ENCODE measurements at places on chromosomes 11 and 22.

DNA sequence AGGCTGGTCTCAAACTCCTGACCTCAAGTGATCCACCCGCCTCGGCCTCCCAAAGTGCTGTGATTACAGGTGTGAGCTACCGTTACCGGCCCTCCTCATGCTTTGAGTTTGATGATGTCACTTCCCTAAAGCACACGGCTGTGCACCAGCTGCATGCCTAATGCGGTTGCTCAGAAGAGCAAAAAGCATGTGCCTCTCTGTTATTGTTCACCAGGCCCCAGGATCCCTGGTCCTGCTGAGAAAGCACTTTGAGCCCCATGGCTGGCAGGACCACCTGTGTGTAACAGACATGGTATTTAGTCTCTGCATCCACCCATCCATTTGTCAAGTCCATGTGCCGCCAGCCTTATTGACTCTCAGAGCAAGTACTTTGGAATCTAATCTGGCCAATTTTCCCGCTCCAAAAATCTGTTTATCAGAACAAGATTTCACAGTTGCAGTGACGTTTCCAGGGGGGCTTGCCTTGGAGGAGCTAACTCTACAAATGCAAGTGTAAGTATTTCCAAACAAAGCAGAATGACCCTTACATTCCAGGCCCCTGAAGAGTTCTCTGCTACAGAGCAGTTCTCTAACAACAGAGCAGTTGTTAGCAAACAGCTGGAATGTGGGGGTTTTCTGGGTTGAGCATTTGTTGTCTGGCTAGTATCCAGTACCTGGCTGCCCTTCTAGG, 89.4 kb downstream of the LDLRAD3 start:
- no peak for DNase-seq

- DNase-seq = no peak
Measured at GRCh38 chr11:4714300-4714699, 9.7 kb downstream of the MMP26 start.

DNA sequence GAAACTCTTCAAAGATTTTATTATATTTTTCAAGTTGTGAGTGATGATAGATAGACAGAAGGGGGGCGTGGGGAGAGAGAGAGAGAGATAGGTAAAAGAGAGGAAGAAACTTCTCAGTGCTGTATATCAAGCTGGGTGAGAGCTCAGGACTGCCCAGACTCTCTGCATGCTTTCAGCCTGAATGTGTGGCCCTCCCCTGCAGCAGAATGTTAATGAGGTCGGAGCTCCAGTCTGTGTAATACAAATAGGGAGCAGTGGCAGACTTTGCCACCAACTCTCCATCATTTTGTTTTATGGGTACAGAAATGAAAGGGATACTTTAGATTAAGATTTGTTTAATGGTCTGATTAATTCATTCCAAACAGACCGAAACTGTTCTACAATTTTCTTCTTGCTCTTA, 752.8 kb downstream of the OPCML start:
- DNase-seq = no peak

GRCh38 chr22:49929211-49929979, 11.0 kb downstream of the CRELD2 start:
- no peak for DNase-seq

GRCh38 chr11:117646411-117646810, 150.6 kb downstream of the DSCAML1 start:
- no peak for DNase-seq

DNA sequence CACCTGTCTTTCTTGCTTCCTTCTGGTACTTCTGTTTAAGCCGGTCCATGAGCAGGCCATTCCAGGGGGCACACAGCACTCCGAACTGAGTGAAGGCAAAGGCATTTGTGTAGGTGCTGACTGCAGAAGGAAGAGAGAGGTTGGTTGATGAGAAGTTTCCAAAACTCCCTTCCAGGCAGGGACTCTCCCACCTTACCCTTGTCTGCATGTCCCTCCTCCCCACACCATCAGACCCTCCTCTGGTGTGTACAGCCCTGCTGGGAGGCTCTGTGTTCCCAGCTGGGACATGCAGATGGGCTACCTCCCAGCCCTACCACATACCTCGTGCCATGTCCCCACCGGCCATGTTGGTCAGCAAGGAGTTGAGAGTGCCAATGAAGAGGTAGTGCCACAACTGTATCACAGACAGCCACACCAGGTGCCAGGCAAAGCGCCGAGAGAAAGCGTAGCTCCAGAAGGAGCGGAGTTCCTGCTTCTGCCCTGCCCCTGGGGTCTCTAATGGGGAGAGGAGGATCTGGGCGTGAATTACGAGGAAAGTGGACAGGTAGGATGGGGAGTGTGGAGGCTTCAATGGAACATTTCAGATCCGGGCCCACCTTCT, 12.2 kb downstream of the SLC43A3 start:
- no peak for DNase-seq

- DNase-seq = no peak
Measured at GRCh38 chr22:17483688-17484372, 79.5 kb upstream of the SLC25A18 start.

DNA sequence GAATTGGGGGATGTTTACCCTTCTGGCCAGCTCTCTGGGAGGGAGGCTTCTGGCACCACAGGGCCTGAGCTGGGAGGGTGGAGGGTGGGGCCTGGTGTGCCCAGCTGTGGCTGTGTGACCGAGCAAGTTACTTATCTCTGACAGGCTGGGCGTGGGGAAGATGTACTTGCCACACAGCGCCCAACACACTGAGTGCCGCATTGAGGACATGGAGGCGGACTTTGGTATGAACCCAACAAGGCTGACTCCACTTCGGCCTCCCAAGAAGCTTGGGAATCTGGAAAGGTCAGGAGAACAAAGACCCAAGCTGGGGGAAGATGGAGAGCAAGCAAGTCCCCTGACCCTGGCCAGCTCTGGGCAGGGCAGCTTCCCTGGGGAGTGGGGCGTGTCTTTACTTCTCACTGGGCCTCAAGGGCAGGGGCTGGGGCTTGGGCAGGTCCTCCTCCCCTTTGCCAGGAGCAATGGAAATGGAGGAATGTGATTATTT, 2.4 kb upstream of the MGAT3 start:
- DNase-seq = no peak

- DNase-seq = peak; percentile 79
Measured at GRCh38 chr11:63670433-63671321, 499 bp downstream of the ATL3 start.

DNA sequence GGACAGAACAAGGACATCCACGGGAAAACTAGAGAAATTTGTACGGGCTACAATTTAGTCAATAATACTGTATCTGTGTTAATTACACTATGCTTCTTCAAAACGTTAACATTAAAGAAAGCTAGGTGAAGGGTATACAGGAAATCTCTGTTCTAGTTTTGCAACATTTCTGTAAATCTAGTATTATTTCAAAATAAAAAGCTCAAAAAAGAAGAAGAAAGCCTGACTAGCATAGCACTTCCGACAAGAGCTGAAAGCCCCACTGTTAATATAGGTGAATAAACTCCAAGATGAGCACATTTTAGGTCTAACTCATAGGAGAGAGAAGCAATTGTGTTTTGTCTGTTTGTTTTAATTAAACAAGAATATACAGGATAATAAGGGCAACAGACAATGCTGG, 299.7 kb downstream of the TTC28 start:
- DNase-seq = no peak

GRCh38 chr22:19360862-19361261, 69.3 kb upstream of the CLTCL1 start:
- DNase-seq = no peak

DNA sequence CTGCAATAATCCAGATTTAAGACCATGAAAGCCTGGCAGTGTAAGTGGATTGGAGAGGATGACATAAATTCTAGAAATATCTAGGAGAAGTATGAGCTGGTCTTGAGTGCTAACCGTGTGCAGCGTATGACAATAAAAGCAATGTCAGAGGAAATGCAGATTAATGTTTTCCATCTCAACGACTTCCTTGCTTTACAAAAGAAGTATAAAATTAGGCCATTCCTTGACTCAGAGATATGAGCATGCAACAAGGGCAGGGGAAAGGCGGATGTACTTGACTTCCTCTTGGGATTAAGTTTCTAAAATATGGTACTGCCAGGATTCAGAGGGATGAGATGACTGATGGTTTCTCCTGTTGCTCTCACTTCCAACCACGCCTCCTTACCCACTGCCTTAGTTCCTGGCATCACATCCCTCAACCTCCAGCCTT, 32.3 kb downstream of the ADAMTS15 start:
- no peak for DNase-seq

GRCh38 chr11:32450372-32450771, 15.0 kb upstream of the WT1 start:
- DNase-seq = no peak

DNA sequence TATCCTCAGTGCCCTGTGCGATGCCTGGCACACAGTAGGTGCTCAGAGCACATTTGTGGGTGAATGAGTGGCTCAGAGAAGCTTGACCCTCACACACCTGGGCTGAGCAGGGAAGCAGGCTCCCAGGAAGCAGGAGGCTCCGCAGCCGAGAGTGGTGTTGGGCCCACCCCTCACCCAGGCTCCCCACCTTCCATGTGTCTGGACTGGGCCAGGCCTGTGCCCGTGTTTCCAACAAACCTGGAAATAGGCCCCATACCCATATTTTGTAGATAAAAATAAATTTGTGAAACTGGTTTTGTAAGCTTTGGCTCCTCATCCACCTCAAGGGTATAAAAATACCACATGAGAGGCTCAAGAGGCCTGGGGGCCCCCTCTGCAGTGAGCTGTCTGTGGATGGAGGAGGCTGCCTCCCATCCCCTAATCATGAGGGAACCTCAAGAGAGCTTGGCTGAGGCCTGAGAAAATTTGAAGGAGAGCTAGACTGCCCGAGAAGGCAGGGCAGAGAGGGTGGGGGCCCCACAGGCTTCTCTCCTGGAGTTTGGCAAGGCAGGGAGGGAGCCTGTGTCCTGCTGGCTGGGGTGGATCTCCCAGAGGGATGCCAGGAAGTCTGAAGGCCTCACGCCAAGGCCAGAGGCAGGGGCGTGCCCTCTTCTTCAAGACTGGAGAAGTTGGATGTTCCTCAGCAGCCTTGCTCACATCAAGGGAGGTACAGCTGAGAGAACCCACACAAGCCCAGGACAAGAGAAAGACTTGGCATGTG, 147.0 kb upstream of the NECTIN1 start:
- no peak for DNase-seq

DNA sequence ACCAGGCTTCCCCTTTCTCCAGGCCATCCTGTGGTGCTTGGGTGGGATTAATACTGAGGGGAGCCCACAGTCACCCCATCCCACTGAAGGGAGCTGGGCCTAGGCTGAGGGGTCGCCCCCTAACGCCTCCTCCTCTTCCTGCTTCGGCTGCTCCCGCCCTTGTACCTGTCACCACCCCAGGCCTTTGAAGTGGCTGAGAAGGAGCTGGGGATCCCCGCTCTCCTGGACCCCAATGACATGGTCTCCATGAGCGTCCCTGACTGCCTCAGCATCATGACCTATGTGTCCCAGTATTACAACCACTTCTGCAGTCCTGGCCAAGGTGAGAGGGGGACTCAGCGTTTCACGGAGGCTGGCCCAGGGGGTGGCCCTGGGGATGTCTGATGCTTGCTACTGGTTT, 6.1 kb downstream of the MICALL1 start:
- no peak for DNase-seq

- DNase-seq = no peak
Measured at GRCh38 chr11:22927793-22928192, 67.5 kb upstream of the CCDC179 start.

DNA sequence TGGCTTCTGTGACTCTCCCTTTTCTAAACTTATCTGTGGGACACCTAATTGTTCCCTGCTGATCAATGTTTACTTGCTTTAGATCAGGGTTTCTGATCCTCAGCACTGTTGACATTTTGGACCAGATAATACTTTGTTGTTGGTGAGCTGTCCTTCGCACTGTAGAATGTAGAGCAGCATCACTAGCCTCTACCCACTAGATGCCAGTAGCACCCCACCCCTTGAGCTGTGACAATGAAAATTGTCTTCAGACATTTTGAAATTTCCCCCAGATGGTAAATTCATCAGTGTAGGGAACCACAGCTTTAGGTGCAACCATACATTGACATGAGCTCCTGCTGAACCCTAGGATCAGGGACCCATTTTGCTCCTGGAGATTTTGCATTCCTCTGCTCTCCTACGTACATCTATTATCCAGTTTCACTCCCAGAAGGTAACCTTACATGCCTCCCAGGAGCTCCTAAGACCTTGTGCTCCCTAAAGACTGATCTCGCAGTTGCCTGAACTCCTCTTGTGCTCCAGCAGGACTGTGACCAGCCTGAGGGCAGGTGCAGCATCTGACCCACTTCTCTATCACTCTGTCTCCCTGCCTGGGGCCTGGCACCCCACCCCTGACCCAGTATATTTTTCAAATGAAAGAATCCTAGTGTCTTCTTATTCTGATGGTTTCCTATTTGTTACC, 107.8 kb downstream of the FAR1 start:
- DNase-seq = no peak

DNA sequence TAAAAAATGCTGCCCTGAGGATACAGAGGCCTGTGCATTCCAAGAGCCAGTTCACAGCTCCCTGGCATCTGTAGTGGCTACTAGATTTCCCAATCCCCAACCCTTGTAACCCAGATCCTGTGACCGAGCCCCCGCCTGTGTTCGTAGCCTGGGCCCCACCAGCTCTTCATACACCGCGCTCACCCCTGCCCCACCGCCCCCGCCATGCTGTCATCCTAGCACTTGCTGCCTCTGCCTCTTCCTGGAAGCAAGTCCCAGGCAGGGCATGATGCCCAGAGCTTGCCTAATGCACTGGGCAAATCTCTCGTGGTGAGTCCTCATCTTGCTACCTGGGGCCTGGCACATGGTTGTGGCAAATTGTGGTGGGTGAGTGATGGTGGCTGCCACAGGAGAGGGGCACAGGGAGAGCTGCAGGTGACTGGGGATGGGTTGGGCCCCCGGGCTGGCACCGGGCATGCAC, 7.1 kb downstream of the MGAT3 start:
- peak; percentile 80 for DNase-seq

- no peak for DNase-seq
Measured at GRCh38 chr11:5304046-5304445, 2.3 kb upstream of the OR51B4 start.

GRCh38 chr11:78078218-78079167, 1.2 kb downstream of the NDUFC2 start:
- DNase-seq = no peak

DNA sequence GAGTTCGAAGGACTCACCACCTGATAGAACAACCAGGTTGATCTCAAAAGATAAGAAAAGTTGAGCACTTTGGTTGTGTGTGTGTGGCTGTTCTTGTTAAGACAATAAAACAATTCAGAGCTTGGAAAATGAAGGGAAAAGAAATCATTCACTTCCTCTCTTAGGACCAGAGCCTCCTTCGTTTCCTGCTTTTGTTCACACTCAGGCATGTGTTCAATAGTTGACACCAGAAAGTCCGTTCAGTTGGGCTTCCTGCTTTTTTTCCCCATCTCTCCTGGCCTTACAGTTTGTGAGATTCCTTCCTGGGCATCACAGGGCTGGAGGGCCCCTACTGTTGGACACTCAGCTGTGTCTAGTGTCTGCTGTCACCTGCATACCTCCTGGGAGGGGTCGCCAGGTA, 48.0 kb downstream of the TSPAN18 start:
- no peak for DNase-seq

DNA sequence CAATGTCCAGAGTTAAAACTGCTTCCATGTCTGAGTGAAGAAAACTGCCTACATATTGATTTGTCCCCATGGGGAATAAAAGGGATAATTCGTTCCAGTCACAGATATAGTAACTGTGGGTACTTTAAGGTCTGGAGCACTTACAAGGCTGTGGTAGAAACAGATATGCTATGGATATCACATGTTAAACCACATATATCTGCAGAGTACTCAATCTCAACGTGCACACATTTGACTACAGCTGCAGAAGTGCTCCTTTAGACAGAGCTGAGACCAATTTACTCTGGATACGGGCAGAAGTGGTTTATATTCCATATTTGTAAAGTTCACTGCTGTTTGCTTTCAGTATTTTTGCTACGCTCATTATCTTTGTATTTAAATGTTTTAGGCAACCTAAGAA, 9.7 kb upstream of the MS4A2 start:
- DNase-seq = no peak
